IPS-NIHi11 (cell line): ENCODE measurements at places on chromosomes 1 and 21.

GRCh38 chr1:162912061-162912667 lies 51.2 kb upstream of the CCDC190 start:
- no peak for DNase-seq

- DNase-seq = no peak
Measured at GRCh38 chr1:33433509-33434362, 2.8 kb upstream of the PHC2 start.

GRCh38 chr1:230084408-230085177 lies 17.6 kb downstream of the GALNT2 start:
- peak; percentile 49 for DNase-seq

- no peak for DNase-seq
Measured at GRCh38 chr21:43716376-43717165, 2.4 kb upstream of the PDXK start.

DNA sequence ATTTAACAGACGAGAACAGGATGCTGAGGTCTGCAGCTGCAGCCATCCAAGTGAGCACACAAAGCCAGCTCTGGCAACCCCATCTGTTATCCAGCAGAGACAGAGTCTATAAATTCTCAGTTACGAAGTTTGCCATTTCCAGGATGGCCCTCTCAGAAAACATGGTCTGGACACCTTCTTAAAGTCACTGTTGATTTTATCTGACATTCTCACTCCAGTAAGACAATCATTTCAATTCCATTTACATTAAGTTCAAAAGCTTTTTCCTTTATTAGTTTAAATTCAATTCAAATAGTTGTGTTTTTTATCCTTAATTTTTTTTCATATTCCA lies 125.5 kb downstream of the DMRTB1 start:
- no peak for DNase-seq

DNA sequence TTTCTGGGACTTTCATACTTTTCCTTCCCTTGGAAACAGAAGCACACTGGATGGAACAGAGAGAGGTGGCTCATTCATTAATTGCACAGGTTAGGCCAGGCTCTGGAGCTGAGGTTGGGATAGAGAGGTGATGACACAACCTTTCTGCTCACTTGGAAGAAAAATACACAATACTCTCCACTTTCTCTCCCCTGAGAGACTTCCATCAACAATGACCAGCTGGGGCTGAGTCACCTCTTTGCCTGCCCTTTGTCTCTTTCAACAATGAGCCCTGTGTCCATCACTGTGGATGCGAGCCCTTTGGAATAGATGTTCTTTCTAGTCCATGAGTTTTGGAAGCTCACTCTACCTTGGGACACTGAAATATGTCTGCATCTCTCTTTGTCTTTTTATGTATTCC lies 43.1 kb downstream of the ATP2B4 start:
- no peak for DNase-seq

GRCh38 chr1:39528082-39528481 lies 36.6 kb downstream of the BMP8A start:
- no peak for DNase-seq

GRCh38 chr1:43536864-43537358 lies 6.2 kb downstream of the PTPRF start:
- no peak for DNase-seq

GRCh38 chr21:43658769-43659135 lies 536 bp downstream of the HSF2BP start:
- DNase-seq = peak; percentile 18

- DNase-seq = no peak
Measured at GRCh38 chr1:231808116-231808515, 181.5 kb downstream of the DISC1 start.

DNA sequence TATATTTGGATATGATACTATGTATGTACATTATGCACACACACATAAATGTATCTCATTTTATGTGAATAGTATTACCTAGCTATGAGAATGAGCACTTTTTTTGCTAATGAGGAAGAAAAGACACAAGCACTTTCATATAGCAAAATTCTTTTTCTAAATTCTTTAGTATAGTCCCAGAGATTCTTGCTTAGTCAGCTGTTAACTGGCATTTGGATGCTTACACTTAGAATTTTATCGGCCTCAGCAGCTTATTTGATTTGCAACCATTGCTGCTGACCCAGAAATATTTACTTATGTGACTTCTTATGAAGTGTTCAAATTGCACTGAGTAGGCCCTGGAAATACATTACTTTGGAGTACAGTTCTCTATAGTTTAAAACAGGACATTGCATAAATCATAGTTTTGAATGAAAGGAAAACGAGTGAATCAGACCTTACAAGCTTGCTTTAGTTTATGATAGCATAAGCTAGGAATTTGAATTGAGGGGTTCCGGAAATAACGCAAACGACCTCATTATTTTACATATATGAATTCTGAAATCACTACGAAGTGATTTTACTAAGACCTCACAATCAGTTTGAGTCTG lies 653.9 kb upstream of the NEGR1 start:
- no peak for DNase-seq

DNA sequence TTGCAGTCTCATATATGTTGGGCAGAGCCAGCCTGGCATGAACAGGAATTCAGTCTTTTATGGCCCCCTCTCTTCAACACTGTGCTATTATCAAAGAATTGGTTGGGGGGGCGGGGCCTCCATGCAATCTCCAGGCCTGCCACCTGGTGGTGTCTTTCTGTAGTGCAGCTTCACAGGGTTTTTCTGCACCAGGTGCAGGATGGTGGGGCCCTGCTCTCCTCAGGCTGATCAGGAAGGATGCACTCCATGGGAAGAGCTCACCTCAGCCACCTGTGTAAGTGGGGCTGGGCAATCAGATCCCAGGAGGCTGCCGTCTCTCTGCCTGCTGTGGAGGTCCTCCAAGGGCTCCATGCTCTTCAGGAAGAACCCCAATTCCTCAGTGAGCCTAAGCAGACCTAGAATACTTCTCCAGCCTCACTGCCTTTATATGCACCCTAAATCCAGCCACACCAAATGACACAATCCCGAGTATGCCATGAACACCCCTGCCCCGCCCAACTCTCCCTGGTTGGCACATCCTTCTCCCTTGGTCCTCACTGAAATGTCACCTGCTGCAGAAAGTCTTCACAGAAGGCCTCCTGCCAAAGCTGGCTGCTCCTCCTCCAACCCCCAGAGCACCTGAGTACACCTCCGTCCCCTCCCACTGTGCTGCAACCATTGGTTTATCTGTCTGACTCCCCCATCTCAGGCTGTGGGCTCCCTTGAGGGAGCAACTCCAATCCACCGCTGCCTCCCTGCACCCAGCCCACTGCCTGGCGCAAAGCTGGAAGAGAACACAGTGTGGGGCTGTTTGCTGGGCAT lies 16.5 kb downstream of the STK40 start:
- DNase-seq = peak; percentile 91

DNA sequence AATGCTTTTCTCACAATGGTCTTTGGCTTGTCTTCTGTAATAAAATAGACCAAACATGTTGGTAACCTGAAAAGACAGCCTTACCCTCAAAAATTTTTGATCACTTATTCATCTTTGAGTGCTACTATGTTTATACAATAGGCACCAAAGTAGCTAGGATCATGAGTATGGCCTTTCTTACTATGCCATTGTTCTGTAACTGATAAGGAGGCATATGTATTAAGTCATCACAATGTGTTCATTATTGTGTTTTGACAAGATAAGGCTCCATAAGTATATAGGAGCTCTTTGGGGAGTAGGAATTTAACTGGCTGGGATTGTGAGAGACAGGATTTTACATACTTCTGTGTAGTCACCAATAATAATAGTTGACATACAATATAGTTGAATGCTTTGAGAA lies 675 bp downstream of the TMCO2 start:
- no peak for DNase-seq

DNA sequence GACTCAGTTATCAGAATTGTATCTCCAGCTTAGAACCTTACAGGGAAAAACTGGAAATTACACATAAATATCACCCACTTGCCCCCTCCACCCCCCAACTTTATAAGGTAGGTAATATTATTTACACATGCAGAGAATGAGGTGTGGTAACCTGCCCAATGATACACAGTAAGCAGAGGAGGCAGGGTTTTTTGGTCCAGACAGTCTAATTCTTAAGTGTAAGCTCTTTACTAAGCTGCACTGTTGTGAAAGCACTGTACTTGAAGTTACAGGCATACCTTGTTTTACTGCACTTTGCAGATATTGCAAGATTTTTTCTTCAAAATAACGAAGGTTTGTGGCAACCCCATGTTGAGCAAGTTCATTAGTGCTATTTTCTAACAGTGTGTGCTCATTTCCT lies 24.8 kb upstream of the MYOCOS start:
- no peak for DNase-seq

DNA sequence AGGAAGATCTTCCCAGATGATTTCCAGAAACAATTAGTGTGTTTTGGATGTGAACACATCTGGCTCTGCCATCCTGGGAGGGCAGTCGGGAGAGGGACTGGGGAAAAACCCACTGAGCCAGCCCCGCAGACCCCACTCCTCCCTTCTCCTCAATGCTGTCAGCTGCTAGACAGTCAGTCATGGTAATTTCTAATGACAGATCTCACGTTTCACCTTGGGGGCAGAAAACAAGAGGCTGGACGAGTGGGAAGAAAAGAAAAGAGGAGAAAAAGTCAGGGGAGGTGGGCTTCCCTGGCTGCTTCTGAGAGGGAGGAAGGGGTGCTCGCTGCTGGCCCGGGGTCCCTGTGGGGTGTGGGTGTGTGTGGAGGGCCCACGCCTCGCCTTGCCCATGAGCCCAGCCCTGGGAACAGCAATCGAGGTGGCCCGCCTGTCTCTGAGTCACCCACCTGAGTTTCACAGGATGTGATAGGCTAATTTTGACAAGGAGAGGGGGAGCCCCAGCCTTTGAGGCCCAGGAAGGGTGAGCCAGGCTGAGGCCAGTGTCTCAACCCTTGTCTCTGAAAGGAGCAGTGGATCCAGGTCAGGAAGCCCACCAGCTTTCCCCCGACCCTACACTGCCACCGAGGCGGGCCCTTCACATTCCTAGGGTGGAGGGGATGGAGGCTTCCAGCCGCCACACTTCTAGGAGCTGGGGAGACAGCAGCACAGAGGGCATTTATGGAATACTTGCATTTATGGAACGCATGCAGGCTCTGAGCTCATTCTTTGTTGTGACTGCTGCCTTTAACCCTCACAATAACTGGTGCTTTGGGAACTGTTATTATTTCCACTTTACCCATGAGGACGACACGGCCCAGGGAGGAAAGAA lies 49.1 kb upstream of the IFNLR1 start:
- peak; percentile 55 for DNase-seq

- DNase-seq = no peak
Measured at GRCh38 chr21:28100366-28100765, 892.3 kb downstream of the LTN1 start.

DNA sequence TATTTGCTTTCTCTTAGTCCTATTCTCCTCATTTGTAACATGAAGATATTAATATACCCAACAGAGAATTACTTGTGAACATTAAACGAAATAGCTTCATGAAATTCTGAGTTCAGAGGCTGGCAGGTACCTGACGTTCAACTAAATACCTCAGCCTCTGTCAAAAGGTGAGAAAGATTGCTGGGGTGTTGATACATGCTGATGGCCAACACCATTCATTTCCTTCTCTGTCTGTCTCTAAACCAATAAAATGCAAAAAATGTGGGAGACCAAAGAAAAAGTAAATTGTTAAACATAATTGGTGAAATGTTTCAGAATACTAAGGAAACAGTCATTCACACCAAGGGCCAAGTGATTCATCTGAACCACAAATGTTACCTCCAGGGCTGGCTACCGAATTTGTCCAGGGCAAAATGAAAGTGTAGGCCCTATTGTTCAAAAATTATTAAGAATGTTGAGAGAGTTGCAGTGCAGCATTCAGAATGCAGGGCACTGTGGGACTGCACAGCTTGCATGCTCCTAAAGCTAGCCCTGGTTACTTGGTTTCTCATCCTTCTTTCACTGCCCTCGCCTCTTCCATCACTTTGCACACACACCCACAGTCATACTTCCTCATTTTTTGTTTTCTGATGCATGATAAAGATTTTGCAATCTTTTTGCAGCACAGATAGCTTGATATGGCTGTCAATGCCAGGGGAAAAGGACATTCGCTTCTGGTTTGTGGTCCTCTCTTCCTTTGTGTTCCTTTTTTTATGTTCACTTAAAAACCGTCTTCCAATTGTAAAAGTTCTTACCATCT lies 414.3 kb upstream of the NR5A2 start:
- no peak for DNase-seq

DNA sequence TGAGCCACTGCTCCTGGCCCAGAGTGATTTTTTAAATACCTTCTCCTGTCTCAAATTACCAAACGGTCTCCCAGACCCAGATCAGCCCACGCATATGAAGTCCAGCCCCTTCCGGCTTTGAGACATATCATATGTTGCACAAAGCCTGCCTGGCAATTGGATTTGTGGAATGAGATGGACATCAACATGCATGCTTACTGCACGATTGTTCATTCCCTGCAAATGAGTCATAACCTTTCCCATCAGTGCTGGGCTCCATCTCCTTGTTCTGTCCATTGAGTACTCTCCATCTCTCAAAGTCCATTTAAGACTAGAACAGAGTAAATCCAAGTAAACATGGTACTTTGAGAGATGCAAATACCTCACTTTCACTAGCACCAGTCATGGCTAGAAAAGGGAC lies 612.2 kb upstream of the USP24 start:
- no peak for DNase-seq

DNA sequence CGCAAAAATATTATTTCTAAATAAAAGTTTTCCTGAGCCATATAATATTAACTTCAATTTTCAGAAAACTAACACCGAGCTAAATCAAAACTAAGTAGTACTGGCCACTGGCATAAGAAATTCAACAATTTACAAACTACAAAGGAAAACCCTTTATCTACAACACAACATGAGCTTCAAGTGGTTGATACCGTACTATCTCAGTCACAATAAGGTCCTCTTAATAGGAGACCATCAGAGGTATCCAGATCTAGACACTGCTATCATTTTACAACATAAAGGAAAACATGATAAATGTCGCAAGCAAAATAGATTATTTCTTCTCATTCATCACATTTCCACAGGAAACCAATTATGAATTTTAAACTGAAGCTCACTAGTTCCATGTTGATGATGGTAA lies 39.5 kb downstream of the GATAD2B start:
- DNase-seq = no peak

DNA sequence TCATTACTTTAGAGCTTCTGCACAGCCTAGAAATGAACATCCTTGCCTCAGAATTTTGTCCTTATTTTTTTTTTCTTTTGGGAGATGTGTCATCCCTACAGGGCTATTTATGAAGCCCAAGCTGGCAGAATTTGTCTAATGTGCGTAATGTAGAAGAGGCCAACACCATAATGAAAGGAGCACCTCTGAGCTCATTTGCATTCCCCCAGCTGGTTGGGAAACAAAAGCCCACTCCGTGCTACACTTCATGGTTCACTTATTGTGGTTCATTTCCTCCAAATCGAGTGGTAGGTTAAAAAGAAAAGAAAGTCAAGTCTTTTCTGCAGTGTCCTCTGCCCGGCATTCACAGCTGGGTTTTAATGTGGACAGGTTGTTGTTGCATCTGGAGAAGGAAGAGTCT lies 73.5 kb downstream of the KAZN start:
- DNase-seq = no peak

GRCh38 chr1:77831976-77832711 lies 52.7 kb downstream of the MIGA1 start:
- DNase-seq = no peak

DNA sequence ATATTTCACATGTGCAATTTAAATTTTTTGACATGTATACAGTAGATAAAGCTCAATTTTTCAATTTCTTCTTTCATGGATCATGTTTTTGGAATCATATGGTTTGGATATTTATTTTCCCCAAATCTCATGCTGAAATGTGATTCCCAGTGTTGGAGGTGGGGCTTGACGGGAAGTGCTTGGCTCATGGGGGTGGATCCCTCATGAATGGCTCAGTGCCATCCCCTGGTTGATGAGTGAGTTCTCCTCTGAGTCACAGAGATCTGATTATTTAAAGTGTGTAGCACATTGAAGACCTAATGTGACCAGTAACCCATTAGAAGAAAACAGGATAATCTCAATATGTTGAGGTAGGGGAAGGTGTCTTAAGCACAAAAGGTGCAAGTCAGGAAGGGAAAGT lies 9.1 kb upstream of the IFI16 start:
- peak; percentile 40 for DNase-seq
